ENCODE measurements at places on chromosomes 1 and 21. TPM values are rescaled to one million over a fixed set of nuclear protein-coding genes. Genes with fewer than 3 reads are reported as not detected.

The WNT3A gene
- not detected for total RNA-seq

The CFHR4 gene
- not detected for total RNA-seq

The TINAGL1 gene
- not detected for total RNA-seq

The OR2T11 gene
- not detected for total RNA-seq

The TEDDM1 gene
- not detected for total RNA-seq

The TMPRSS3 gene
- total RNA-seq = 22.3 TPM

The SYCP1 gene
- not detected for total RNA-seq

All from activated CD8-positive, alpha-beta memory T cell treated with anti-CD3 and anti-CD28 coated beads, Interleukin-2, amount 10 ng/mL, durations not matched to agents 7 days and 5 days (primary cell).